ENCODE measurements at places on chromosomes 12 and 14.

- DNase-seq: peak; percentile 63
Observed at GRCh38 chr12:1634590-1635191, 5.7 kb downstream of the WNT5B start.

- no peak for DNase-seq
Observed at GRCh38 chr14:65471038-65471878, 58.7 kb downstream of the FUT8 start.

GRCh38 chr14:28603606-28604005 lies 163.0 kb upstream of the FOXG1 start:
- no peak for DNase-seq

GRCh38 chr14:63760014-63760413 lies 32.1 kb upstream of the SGPP1 start:
- DNase-seq: no peak

GRCh38 chr14:72651081-72651480 lies 242.8 kb downstream of the DPF3 start:
- DNase-seq: no peak

- no peak for DNase-seq
Observed at GRCh38 chr12:124484526-124484953, 82.9 kb downstream of the NCOR2 start.

DNA sequence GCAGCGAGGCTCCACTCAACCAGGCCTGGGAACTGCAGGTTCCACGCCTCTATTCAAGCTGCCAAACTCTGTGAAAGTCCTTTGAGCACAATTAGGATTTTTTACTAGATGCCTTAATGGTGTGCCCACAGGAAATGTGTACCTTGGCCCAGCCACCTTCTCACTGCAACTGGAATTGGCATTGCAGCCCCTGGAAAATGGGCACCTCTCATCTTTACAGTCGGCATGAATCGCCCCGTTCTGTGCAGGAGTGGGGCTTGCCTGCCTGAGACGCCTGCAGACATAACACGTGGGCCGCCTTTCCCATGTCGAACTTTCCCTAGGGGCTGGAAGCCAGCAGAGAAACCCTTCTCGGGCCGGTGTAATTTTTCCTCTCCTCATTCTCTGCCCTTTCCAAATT lies 42.0 kb upstream of the ELK3 start:
- DNase-seq: no peak

DNA sequence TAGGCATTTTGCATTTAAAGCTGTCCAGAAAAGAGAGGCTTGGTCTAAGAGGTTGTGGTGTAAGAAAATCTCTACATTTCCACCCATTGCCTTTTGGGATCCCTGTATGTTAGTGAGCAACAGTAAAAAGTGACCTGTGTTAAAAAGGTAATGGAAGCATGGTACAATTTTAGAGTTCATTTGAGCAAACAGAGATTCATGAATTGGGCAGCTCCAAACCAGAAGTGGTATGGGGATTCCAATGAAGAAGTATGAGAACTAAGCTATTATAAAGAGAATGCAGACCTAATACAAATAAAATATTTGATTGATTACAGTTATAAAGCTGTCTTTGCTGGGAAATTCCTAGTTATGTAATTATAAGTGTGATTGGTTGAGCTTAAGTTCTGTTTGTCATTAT lies 907.0 kb downstream of the DIO2 start:
- no peak for DNase-seq

DNA sequence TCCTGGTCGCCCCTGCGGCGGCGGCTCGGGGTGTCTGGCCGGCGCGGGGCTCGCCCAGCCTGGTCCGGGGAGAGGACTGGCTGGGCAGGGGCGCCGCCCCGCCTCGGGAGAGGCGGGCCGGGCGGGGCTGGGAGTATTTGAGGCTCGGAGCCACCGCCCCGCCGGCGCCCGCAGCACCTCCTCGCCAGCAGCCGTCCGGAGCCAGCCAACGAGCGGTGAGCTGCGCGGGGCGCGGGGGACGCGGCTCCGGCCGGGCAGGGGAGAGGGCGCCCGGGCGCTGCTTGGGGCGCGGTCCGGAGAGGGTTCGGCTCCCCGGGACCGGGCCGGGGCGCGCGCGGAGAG lies at the start of gene LGALS3:
Gene LGALS3 (plus strand): TSS at position 167 of the 342 bp plus-strand sequence. CDS start 8,122 bp downstream, outside the sequence.
- DNase-seq: no peak

DNA sequence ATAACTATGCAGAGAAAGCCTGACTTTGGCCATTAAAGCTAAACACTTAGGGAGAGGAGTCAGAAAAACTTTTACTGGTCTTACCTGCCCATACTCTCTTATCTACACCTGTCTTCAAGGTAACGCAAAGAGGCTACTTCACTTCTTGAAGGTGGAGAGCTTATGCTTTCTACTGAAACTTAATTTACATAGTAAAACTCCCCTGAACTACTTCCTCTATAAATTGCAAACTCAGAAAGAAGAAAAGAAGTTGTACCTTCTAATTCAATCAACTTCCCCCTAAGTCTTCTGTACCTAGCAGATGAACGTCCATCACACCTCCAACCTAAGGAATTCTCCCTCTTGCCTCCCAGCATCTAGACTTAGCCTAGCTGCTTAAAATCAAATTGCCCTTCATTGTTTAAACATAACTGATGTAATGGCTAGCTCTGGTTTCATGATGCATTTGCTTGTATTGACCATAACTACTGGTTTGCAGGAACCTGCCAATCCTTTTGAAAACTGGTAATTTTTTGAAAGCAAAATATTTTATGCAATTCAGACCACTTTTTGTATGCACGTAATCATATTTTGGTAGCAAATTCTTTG lies 87.7 kb downstream of the STON2 start:
- DNase-seq: no peak

DNA sequence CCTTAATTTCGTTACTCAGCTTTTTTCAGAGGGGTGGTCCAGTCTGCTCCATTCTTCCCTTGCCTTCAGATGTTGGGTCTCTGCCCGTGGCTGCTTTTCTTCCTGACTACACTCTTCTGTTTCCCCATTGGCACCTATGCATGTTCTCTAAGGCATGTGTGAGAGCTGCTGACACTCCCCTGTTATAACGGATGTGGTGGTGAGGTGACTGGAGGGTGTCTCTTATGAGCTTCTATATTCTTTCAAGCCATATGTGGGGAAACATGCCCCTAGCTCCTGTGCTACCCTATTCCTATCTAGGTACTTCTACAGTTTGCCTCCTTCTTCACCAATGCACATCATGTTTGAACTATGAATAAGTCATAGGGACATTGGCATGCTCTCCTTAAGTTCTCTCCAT lies 643.2 kb downstream of the RPL10L start:
- no peak for DNase-seq

DNA sequence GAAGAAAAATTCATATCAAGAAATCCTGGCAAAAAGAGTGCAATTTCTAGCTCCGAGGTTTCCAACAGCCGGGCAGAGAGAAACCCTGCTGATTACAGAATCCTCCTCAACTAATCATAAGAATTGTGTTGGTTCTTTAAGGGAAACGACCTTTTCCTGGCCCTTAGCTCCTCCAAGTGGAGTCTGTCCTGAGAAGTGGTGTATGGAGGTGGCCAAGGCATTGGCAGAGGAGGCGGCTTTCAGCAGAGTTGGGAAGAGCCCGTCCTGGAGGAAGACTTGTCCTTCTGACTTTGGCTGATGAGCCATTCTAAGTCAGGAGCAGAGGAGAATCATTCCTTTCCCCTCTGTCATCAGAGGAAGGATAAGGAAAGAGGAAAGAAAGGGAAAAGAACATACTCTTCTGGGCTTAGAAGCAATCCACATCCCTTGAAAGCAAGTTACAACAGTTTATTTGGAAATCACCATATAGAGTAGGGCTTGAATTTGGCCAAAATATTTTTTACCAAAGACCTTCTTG lies 46.5 kb upstream of the PTCSC3 start:
- DNase-seq: no peak

- DNase-seq: no peak
Observed at GRCh38 chr12:121871467-121871866, 12.8 kb upstream of the HPD start.

DNA sequence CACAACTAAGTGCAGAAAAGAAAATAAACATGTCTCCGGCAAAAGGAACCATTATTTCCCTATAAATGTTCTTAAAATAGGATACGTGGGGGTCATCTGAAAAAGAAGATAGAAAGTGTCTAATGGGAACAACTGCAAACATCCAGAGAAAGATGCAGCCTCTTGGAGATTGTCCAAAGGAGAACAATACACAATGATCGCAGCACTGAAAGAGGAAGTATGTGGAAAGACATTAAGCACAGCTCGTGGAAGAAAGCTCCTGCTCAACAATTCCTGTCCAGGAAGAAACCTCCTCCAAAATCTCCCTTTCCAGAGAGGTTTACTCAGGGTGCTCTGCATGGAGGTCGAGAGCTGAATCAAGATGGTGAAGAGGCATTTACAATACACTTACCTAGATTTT lies 2.5 kb upstream of the LALBA start:
- DNase-seq: no peak

DNA sequence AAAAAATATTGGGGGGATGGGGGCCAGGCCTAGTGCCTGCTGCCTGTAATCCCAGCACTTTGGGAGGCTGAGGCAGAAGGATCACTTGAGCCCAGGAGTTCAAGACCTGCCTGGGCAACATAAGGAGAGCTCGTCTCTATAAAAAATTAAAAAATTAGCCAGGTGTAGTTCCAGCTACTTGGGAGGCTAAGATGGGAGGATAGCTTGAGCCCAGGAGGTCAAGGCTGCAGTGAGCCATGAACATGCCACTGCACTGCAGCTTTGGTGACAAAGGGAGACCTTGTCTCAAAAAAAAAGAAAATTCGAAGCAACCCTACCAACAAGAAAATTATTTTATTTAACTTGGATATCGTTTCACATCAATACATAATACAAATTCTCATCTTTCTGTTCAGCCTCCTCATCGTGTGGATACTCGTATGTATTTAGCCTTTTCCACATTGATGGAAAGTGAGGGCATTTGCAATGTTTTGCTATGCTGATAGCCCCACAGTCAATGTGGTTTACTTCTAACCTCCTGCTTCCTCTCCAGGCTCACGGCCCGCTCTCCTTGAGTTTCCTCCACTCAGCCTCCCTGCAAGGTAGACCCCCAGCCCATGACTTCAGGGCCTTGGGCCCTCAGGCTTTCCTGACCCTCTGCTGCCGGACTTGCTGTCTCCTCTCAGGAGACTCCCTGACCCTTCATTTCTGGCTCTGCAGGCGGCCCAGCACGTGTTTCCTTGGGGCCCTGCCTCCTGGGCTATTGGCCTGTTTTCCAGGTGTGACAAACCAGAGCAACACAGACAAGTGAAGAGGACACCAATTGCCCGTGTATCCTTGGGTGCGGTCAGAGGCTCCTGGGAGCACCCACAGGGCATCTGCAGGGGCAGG lies 54.8 kb downstream of the NFKBIA start:
- DNase-seq: no peak

- DNase-seq: no peak
Observed at GRCh38 chr12:71159264-71159663, 1.5 kb upstream of the TSPAN8 start.

DNA sequence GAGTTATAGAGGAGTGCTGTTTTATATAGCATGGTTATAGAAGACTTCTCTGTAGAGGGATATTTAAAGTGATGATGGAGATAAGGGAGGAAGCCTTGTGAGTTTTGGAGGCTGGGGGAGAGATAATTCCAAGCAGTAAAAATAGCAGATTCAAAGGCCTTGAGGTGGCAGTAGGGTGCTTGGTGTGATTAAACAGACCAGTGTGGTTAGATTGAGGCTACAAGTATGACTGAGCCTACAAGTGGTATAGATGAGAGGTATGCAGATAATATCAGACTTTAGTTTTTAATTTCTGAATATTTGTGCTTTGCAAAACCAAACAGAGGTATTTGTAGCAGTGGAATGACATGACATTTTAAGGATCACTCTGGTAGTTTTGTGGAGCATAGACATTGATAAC lies 20.3 kb downstream of the FANCM start:
- no peak for DNase-seq

DNA sequence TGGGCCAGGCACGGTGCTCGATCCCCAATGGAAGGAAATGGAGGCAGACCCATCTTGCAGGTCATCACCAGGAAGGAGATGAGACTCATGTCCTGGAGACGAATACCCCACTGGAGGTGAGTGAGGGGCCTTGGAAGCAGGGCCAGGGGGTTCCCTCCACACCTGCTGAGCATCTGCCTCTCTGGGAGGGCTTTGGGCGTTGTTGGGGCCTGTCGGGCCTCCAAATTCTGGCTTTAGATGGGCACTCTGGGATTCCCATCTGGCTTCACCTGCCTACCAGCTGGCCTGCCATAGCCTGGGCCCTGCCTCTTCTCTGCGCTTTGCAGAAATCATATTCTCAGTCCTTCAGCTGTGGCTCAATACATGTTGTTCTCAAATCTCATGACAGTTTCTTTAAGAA lies 13.9 kb downstream of the RTL1 start:
- DNase-seq: no peak

DNA sequence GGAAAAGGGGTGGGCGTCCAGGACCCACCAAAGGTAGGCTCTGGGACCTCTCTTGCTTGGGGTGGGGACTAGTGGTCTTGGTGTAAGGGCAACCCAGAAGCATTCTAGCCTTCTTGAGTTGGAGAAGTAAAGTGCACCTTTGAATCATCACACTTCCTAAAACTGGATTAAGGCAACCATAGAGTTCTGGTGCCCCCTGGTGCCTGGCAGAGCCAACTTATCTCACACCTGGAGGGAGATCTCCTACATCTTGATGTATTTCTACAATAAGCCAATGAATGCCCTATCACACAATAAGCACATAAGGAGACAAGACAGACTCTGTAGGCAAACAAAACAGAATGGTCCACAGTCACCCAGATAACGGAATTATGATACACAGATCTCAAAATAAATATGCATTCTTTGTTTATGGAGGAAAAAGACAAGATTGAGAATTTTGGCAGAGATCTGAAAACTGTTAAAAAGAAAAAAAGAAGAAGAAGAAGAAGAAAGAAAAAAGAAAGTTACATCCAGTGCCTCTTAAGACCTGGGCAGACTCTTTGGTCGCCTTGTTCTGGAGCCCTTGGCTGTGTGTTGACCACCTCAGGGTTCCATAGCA lies 95.9 kb upstream of the PPP2R5C start:
- no peak for DNase-seq

GRCh38 chr12:98341026-98341425 lies 174.4 kb upstream of the TMPO start:
- DNase-seq: no peak

GRCh38 chr14:44989497-44990440 lies 27.8 kb downstream of the TOGARAM1 start:
- DNase-seq: no peak

- DNase-seq: no peak
Observed at GRCh38 chr12:27277846-27278260, 33.8 kb downstream of the STK38L start.

GRCh38 chr12:26331960-26332359 lies 136.6 kb downstream of the SSPN start:
- no peak for DNase-seq

DNA sequence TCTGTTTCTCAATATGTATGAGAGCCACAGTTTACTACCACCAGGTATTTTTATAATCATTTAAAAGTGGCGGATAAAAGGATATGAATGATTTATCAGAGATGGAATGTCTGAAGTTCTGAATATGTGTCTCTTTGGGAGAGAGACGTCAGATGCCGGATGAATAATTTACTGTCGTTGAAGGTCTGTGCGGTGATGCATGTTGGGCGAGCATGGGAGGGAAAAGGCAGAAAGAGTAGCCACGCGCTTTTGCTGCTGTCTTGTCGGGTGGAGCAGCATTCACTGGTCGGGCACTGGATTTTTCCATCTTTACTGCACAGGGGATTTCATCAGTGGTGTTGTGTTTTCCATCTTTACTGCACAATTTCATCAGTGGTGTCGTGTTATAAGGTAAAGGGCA lies 65.6 kb downstream of the SYNE2 start:
- DNase-seq: no peak

- no peak for DNase-seq
Observed at GRCh38 chr12:51020448-51021182, 5.6 kb downstream of the SLC11A2 start.

All from KG1 (cell line).